Neural crest cell (in vitro differentiated cells): ENCODE measurements at places on chromosomes 7 and 10. TPM values are rescaled to one million over a fixed set of nuclear protein-coding genes. Genes with fewer than 3 reads are reported as not detected.

GRCh38 chr7:80654887-80655340 is 16.5 kb downstream of the CD36 start:
- no peak for DNase-seq
- H3K36me3 ChIP-seq: no peaks in the 10 kb centered on the region
- no peaks in the 10 kb centered on the region for H3K27me3 ChIP-seq
- no peak overlapping the region for H3K4me3 ChIP-seq
- H3K27ac ChIP-seq: no peak overlapping the region

Gene C10orf105
- 0.12 and 0.20 TPM in 2 replicates for total RNA-seq

GRCh38 chr7:142636751-142637150 is 112.5 kb upstream of the PRSS1 start:
- no peak overlapping the region for H3K27ac ChIP-seq
- no peaks in the 10 kb centered on the region for H3K36me3 ChIP-seq
- H3K4me3 ChIP-seq: no peak overlapping the region
- no peaks in the 10 kb centered on the region for H3K4me1 ChIP-seq
- H3K27me3 ChIP-seq: peaks cover 48% of the 10 kb centered on the region
- DNase-seq: no peak

Gene ACBD7
- total RNA-seq: 11.8 and 12.0 TPM in 2 replicates

GRCh38 chr10:75137533-75138438 is 26.3 kb downstream of the SAMD8 start:
- peaks cover 3% of the 10 kb centered on the region for H3K36me3 ChIP-seq
- H3K27ac ChIP-seq: no peak overlapping the region
- DNase-seq: no peak
- no peak overlapping the region for H3K4me3 ChIP-seq
- no peaks in the 10 kb centered on the region for H3K27me3 ChIP-seq

DNA sequence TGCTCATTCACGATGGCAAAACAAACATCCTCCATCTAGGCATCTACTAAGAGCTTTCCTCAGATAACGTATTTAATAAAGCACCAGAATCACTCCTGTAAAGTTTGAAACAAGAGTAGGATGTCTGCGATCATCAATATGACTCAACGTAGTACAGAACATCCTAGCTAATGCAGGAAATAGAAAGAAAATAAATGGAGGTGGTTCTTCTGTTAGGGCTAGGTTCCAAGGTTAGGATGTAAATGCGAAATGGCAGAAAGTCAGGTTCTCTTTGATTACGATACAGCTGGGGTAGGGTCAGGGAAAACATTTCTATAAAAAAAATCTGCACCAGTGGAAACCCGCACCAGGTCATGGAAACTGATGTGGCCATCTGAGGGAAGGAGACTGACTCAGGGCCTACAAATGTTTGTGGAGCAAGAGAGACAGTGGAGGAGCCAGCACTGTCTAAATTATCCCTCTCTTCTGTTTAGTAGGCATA is 29.1 kb downstream of the CCDC6 start:
- no peaks in the 10 kb centered on the region for H3K27me3 ChIP-seq
- peak overlapping the region; percentile 1 for H3K27ac ChIP-seq
- no peaks in the 10 kb centered on the region for H3K36me3 ChIP-seq
- H3K4me3 ChIP-seq: no peak overlapping the region

DNA sequence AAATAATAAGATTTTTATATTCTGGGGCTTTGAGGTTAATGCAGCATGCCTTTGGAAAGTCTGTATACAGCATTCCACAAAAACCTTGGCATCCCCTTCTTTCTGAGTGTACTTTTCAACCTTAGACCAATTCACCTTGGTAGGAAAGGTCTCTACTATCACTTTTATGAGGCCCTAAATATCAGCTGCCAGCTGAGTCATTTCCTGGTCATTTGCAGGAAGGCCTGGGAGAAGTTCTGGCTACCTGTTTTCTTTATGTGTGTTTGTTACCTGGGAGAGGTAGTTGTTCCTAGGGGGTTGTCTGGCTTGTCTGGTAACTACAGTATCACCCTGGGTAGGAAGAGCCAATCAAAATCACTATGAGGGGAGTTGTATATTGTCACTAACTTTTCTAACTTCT is 4.1 kb downstream of the SPAM1 start:
- no peak overlapping the region for H3K4me3 ChIP-seq
- no peak overlapping the region for H3K27ac ChIP-seq
- H3K36me3 ChIP-seq: no peaks in the 10 kb centered on the region
- no peaks in the 10 kb centered on the region for H3K27me3 ChIP-seq
- H3K4me1 ChIP-seq: no peaks in the 10 kb centered on the region
- no peak for DNase-seq

DNA sequence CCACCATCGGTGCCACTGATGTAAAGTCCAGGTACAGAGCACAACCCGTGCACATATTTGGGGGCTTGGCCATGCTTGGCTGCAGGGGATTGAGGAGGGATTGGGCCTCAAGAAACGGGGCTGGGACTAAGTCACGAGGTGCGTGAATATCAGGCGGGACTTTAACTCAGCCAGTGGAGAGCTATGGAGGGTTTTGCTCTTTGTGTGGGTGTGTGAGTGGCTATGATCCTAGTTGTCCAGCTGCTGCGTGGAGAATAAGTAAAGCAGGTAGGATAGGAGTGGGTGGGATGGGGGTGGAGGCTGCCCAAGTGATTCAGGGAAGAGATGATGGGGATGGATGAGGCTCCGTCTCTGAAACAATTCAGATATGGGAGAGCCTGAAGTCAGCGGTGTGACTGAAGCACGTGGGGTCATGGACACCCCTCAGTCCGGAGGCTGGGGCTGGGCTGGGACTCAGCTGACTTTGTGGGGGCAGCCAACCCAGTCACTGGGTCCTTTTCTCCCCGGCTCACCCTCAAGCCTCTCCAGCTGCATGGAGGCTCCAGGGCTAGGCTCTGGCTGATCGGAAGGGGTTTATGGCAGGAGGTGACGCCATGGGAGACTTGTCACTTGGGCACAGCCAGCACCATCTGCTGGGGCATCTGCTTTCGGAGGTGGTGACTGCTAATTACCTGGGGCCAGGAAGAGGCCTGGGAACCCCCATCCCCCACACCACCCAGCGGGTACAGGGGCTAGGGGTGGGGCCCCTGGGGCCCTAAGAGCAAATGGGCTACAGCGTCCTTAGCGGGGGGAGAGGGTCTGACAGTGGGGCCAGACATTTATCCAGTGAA is 1.7 kb upstream of the LFNG start:
- H3K4me3 ChIP-seq: peak overlapping the region; percentile 79
- peaks cover 42% of the 10 kb centered on the region for H3K4me1 ChIP-seq
- no peaks in the 10 kb centered on the region for H3K36me3 ChIP-seq
- no peak for DNase-seq

GRCh38 chr7:93736668-93737369 is 153.7 kb downstream of the TFPI2 start:
- DNase-seq: no peak
- peaks cover 4% of the 10 kb centered on the region for H3K36me3 ChIP-seq
- H3K4me1 ChIP-seq: no peaks in the 10 kb centered on the region
- no peak overlapping the region for H3K4me3 ChIP-seq
- H3K27ac ChIP-seq: no peak overlapping the region

DNA sequence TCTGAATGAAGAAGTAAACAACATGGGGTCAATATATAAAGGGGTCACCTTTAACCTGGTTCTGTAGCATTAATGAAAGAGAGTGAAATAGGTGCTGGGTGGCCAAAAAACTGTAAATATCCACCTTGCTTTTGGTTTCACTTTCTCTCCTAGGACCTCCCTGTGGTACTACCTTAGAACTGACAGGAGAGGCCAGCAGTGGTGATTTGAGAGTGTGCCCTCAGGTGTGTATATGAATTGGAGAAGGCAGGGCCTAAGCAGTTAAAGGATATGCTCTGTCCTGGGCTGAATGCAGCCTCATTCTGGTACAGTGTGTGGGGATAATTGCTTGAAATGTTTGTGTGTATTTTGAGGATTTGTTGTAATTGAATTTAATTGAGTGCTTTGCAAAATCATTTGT is 62.0 kb downstream of the BBS9 start:
- H3K4me1 ChIP-seq: no peaks in the 10 kb centered on the region
- H3K27ac ChIP-seq: no peak overlapping the region
- no peaks in the 10 kb centered on the region for H3K27me3 ChIP-seq

Gene RSPH10B2
- 0.65 and 0.96 TPM in 2 replicates for total RNA-seq

GRCh38 chr10:30045961-30046360 is 13.4 kb downstream of the JCAD start:
- no peak for DNase-seq

Gene FAM25A
- total RNA-seq: not detected in 2 replicates

DNA sequence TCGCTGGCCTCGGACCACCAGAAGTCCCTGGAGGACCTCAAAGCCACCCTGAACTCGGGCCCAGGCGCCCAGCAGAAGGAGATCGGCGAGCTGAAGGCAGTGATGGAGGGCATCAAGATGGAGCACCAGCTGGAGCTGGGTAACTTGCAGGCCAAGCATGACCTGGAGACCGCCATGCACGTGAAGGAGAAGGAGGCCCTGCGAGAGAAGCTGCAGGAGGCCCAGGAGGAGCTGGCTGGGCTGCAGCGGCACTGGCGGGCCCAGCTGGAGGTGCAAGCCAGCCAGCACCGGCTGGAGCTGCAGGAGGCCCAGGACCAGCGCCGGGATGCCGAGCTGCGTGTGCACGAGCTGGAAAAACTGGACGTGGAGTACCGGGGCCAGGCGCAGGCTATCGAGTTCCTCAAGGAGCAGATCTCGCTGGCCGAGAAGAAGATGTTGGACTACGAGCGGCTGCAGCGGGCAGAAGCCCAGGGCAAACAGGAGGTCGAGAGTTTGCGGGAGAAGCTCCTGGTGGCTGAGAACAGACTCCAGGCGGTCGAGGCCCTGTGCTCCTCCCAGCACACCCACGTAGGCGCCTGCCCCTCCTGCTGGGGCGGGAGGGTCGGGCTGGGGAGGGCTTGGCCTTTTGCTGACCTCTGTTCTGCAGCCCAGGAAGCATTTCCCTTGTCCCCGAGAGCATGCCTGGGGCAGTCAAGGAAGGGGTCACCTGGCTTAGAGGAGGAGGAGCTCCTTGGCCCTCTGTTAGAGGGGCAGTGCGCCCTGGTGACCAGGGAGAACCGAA is 77.3 kb upstream of the GTF2IRD1 start:
- peaks cover 24% of the 10 kb centered on the region for H3K4me1 ChIP-seq
- H3K27me3 ChIP-seq: no peaks in the 10 kb centered on the region
- DNase-seq: no peak
- H3K27ac ChIP-seq: no peak overlapping the region
- H3K36me3 ChIP-seq: peaks cover 3% of the 10 kb centered on the region
- H3K4me3 ChIP-seq: no peak overlapping the region

GRCh38 chr7:2260820-2261219 is 18.8 kb downstream of the NUDT1 start:
- no peaks in the 10 kb centered on the region for H3K4me1 ChIP-seq
- peaks cover 6% of the 10 kb centered on the region for H3K36me3 ChIP-seq
- H3K4me3 ChIP-seq: no peak overlapping the region

DNA sequence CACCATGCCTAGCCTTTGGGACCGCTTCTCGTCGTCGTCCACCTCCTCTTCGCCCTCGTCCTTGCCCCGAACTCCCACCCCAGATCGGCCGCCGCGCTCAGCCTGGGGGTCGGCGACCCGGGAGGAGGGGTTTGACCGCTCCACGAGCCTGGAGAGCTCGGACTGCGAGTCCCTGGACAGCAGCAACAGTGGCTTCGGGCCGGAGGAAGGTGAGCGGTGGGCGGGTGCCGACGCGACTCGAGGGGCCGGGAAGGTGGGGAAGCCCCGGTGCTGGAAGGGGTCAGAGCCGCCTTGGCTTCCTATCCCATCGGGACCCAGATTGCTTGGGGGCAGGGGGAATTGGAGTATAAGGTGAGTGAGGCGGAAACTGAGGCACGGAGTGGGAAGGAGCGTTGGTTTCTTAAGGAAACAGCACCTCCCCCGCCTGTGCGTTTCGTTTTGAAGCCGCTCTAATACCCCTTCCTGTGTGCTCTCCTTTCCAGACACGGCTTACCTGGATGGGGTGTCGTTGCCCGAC is 547 bp downstream of the DDIT4 start:
- no peaks in the 10 kb centered on the region for H3K27me3 ChIP-seq
- H3K4me1 ChIP-seq: peaks cover 74% of the 10 kb centered on the region
- peaks cover 4% of the 10 kb centered on the region for H3K36me3 ChIP-seq
- peak overlapping the region; percentile 99 for H3K27ac ChIP-seq
- peak overlapping the region; percentile 98 for H3K4me3 ChIP-seq

DNA sequence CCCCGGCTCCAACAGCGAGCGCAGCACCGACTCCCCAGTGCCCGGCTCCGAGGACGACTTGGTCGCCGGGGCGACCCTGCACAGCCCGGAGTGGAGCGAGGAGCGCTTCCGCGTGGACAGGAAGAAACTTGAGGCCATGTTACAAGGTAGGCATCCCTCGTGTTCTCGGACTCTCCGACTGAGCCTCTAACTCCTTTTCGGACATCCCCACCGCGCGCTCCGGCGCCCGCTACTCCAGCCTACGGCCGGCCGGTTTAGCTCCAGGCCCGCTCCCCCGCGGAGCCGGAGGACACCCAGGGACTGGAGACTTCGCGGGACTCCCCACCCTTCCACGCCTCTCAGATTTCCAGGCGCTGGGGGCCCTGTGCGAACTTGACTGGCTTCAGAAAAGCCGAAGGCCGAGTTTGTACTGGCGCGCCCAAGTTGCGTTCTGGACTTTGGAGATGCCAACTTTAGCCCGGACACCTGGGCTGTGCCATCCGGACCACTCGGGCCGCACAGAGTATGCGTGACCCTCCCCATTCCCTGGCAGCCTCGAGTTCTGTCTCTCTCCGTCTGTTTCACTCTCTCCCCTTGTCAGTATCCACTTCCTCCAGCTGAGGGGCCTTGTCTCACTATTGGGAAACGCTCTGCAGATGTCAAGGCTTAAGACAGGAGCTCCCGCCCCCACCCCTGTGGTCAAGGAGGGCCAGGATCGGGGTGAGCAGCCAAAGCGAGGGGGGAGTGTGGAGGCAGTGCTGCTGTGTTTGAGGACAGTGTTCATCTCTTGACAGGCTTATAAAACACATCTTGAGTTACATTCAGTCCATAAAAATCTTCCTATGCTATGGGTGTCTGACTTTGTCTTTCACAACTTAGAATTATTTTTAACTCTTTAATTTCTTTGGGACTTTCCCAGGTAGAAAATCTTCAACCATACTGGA is 777 bp downstream of the BICC1 start:
- H3K36me3 ChIP-seq: no peaks in the 10 kb centered on the region
- H3K4me3 ChIP-seq: peak overlapping the region; percentile 92
- peak; percentile 17 for DNase-seq
- H3K4me1 ChIP-seq: peaks cover 12% of the 10 kb centered on the region
- H3K27ac ChIP-seq: no peak overlapping the region

DNA sequence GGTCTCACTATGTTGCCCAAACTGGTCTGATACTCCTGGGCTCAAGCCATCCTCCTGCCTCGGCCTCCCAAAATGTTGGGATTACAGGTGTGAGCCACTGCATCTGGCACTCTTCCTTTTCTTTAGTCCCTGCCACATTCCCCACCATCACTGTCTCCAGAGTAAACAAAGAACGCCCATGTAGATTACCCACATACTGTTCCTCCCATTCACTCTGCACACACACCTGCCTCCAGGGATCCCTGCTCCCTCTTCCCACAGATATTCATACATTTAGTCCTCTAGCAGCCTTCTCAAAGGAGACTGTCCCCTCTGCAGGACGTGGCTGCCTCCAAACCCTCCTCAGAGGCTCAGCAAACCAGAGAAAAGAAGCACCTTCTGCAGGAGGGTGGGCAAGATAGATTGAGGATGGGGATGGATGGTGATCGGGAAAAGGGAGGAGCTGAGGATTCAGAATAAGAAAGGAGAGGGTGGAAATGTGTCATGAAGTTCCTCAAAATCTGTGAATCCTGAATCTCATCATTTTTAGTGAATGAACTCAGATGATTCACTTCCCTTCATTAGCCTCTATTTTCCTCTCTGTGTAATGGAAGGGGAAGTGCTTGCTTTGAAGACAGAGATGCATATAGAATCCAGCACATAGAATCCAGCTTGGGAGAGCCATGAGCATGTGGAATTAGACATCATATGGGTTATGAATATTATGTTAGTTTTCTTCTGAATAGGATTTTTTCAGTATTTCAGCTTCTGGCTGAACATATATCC is 5.5 kb upstream of the PLAU start:
- no peak overlapping the region for H3K4me3 ChIP-seq
- H3K4me1 ChIP-seq: peaks cover 37% of the 10 kb centered on the region
- peak overlapping the region; percentile 8 for H3K27ac ChIP-seq
